NCI-H1436 treated with DMSO at 0.1 percent for 48 hours (cell line): ENCODE measurements at places on chromosomes 7 and 10.

DNA sequence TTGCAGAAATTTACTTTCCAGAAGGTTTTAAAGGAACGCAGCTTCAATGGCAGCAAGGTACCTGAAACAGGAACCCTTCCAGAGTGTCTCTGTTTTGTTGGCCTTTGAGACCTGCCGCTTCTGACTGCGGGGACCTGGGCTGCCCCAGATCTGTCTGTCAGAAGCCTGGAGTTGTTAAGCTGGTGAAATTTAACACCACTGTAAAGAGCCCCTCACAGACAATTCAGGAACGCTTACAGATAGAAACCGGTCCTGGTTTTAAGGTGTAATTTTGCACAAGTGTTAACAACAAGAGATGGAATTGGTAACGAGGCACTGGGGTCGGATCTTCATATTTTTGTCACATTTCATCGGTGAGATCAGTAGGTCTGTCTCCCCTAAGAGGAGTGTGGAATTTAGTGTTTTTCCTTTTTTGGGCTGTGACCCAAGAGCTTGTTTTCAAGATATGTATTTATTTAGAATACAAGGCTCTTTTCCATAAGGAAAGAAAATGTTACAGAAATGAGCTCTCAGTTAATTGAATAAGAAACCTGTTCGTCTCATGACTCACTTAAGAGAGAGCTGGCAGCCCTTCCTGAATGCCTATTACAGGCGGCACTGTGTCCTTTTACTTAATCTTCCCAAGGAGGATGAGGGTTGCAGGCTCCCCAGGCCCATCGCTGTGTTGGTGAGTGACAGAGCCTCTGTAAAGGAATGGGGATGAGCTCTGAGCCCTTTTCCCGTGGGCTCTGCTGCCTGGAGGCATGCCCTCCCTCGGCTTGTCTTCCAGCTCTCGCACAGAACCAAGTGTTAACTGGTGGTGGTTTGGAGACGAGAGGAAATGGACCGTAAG lies 168.7 kb downstream of the CUX1 start:
- DNase-seq, result no peak

- DNase-seq, result no peak
These were observed 13.1 kb downstream of the CNPY1 start for GRCh38 chr7:155533120-155533826.

DNA sequence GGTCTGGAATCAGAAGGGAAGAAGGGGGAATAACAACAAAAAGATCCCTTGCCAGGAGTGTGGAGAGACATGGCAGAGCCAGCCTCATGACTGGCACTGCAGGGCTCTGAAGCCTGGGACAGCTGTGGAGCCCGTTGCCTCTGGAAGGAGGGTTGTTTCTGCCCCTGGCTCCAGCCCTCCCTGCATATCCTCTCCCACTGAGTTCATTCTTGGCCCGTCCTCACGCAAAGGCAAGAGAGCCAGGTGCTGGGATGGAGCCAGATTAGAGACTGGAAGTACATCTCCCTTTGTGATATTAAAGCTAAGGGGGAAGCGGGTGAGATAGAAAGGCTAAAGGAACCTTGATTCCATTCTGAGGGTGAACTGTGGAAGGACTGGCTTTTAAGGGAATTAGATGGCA lies 141.5 kb upstream of the NPVF start:
- no peak for DNase-seq

DNA sequence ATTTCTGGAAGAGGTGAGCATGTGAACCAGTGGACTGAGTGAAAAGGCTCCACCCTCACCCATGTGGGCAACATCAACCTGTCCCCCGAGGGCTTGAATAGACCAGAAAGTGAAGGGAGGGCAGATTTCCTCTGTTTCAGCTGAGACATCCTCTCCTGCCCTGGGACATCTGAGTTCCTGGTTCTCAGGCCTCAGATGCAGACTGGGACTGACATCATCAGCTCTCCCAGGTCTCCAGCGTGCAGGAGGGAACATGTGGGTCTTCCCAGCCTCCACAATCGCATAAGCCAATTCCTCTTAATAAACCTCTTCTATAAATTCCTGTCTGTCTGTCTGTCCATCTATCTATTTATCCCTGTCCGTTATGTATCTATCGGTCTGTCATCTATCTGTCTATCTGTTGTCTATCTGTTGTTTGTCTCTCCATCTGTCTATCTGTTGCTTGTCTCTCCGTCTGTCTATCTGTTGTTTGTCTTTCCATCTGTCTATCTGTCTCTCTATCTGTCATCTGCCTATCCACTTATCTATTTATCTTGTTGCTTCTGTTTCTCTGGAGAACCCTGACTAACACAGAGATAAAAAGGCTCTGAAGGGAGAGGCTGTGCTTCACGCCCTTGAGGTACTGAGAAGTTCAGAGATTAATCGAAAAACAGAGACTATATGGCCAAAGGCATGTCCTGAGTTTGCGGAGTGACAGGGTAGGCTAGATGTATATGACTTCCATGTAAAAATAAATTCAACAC lies 140.3 kb upstream of the PFKP start:
- DNase-seq, result no peak

DNA sequence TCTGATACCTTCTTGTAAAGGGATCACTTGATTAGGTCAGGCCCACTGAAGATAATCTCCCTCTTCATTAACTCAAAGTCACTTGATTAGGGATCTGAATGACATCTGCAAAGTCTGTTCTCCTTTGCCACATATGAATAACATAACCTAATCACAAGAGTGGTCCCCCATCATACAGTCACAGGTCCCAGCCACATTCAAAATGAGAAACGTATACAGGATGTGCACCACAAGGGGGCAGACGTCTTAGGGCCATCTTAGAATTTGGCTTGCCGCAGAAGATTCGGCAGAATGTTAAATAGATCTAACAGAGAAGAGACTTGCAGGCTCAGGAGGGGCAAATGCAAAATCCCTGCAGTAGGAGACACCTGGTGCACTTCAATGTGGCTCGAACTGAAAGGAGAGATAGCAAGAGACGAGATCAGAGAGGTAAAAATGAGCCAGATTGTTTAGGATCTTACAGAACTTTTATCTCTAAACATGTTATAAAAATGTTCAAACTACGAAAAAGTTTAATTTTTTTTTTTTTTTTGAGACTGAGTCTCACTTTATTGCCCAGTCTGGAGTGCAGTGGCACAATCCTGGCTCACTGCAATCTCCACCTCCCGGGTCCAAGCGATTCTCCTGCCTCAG lies 10.4 kb upstream of the SMC3 start:
- no peak for DNase-seq

DNA sequence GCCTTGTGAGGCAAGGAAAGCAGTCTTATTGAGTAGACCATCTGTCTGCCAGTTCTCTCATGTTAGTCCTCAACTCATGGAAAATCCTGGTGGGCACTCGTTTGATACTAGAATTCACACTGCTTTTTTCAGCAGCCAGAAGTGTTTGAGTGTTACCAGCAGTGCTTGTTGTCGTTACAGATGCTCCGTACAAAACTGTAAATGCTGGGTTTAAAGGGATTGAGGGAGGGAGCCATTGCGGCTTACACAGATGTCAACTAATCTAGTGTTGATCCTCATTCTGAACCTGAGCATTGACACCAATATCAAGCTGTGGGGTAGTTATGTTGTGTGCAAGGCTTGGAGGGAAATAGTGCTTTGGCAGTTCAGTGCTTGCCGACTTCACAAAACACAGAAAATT lies 348.6 kb downstream of the AUTS2 start:
- no peak for DNase-seq

DNA sequence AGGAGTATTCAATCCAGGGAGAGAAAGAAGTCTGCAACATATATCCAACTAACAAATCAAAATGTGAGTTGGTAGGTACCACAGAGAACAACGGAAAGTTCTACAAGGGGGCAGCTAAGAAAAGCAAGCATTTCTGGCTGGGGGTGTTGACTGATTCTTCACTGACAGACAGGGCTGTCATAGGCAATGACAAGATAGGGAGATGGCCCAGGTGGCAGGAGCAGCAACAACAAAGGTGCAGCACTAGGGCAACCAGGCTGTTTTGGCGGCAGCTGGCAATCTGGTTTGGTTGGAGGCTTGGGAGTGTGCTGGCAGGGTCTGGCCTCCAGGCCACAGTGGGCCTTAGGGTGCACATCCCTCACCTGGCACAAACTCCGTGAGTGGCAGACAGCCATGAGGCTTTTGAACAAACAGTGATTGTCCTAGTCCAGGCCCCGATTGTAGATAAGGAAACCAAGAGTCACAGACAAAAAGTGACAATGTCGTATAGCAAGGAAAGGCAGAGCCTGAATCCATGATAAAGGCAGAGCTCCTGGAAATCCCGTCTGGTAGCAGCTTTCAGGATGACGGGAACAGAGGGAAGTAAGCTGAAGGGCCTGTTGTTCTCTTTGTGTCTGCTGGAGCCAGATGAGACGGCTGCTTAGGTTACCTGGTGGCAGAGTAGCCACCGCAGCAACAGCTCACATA lies 28.4 kb downstream of the DPCD start:
- DNase-seq, result no peak

DNA sequence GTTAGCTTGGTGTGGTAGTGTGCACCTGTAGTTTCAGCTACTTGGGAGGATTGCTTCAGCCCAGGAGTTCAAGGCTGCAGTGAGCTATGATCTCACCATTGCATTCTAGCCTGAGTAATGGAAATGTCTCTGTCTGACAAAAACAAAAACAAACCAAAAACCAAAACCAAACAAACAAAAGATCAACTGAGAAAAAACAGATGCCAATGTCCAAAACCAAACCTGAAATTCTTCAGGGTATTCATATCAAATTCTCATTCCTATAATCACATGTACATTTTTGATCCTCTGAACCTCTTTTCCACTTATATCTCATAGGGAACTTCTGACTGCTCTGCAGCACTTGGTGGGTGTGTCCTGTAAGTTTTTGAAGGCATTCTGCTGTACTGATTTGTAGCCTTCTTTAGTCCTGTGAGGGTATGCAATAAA lies 87.0 kb downstream of the CDK6 start:
- no peak for DNase-seq

- no peak for DNase-seq
These were observed 399.8 kb downstream of the HTR7 start for GRCh38 chr10:90458054-90458453.

- no peak for DNase-seq
These were observed 480.3 kb downstream of the NXPH1 start for GRCh38 chr7:8913682-8914081.

DNA sequence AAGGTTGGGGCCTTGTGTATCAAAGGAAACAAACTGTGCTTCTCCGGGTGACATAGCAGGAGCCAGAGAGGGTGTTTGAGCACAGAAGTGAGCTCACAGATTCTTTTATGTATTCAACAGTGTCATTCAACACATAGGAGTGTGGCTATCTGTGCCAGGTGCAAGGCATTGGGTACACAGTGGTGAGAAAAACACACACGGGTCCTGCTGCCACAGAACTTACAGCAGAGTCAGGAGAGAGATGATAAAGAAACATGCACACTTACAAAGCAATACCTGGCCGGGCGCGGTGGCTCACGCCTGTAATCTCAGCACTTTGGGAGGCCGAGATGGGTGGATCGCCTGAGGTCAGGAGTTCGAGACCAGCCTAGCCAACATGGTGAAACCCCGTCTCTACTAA lies 16.3 kb upstream of the ECHDC3 start:
- no peak for DNase-seq

DNA sequence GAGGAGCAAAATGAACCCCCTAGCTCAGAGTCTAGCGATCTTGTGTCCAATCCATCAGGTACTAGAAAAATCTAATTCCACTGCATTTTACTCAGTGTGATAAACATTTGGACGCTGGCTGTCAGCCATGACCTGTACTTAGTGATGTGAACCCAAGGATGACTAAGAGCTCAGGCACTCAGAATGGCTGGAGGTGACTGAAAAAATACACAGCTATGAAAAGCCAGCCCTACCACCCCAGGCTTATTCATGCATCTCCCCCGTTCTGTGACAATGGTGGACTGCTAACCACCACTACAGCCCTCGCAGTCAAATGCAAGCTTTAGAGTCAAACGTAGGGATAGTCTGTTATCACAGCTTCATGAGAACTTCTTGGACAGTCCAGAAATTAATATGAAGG lies 14.9 kb downstream of the AFAP1L2 start:
- DNase-seq, result no peak

DNA sequence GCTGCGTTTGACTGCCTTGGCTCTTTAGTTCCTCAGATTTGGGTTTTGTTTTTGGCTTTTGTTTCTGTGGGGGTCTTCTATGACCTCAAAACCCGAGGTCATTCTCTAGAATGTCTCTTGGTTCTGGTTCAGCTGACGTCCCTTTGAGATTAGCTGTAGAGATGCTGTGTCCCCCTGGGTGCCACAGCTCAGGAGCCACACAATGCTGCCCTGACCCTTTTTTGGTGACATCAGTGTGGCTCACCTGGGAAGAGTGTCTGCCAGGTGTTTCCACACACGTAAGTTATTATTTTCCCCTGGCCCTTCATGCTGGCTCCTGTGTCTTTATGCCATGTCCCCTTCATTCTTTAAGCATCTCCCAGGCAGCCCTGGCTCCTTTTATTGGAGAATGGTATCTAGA lies 89.8 kb upstream of the DDC start:
- no peak for DNase-seq

- DNase-seq, result no peak
These were observed 195.0 kb upstream of the PLXNA4 start for GRCh38 chr7:132771301-132771730.

- DNase-seq, result peak; percentile 12
These were observed 86.5 kb downstream of the RALA start for GRCh38 chr7:39709768-39710311.

GRCh38 chr10:98589007-98589406 lies 142.3 kb upstream of the HPS1 start:
- no peak for DNase-seq

GRCh38 chr7:155543011-155543876 lies 3.1 kb downstream of the CNPY1 start:
- DNase-seq, result no peak

GRCh38 chr10:5544216-5544805 lies 19.6 kb downstream of the CALML3 start:
- no peak for DNase-seq

DNA sequence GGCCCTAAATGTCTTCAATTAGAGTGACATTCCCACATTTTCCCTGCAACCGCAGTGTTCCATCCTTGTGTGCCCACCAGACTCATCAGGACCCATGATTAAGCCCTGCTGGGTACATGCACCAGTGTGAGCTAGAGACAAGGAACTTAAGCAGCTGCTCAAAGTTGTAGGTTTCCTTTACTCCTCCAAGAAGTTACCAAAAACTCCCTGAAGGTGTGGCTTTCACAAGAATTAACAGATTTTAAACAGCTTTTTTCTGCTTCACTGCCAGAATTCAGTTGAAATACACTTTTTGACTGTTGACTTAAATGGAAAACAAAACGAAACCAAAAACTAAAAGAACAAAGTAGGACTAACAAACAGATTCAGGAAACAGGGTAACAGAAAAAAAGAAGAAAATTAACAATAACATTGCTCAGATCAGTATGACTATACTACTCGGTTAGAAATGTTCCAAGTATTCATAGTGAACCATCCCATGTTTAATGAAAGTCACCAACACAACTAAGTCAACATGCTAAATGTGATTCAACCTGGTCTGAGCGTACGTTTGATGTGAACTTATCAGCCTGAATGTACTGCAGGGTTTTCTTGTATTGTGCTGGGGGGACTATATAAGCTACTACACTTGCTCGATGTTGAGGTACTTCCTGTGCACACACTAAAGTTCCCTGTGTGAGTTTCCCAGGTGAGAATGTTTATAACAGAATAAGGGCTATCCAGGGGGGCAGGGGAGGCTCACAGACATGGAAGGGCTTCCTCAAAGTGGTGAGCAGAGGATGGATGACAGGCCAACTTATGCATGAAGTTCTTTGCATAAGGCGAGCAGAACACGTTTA lies 22.2 kb downstream of the SLC37A3 start:
- DNase-seq, result no peak

- DNase-seq, result peak; percentile 33
These were observed 73.3 kb downstream of the ARID5B start for GRCh38 chr10:61974601-61975390.

GRCh38 chr7:100689230-100690135 lies 4.6 kb downstream of the GIGYF1 start:
- no peak for DNase-seq
